ENCODE measurements at places on chromosomes 4 and X.

- no peak for DNase-seq
Measured at GRCh38 chrX:46620505-46620904, 46.9 kb downstream of the CHST7 start.

- DNase-seq: no peak
Measured at GRCh38 chr4:39062094-39062769, at the start of gene KLHL5. TSS of gene KLHL5 (plus strand) at chr4:39062232. CDS start at chr4:39062653, 421 bp downstream.

- DNase-seq: no peak
Measured at GRCh38 chr4:87916626-87917025, 58.9 kb upstream of the SPP1 start.

DNA sequence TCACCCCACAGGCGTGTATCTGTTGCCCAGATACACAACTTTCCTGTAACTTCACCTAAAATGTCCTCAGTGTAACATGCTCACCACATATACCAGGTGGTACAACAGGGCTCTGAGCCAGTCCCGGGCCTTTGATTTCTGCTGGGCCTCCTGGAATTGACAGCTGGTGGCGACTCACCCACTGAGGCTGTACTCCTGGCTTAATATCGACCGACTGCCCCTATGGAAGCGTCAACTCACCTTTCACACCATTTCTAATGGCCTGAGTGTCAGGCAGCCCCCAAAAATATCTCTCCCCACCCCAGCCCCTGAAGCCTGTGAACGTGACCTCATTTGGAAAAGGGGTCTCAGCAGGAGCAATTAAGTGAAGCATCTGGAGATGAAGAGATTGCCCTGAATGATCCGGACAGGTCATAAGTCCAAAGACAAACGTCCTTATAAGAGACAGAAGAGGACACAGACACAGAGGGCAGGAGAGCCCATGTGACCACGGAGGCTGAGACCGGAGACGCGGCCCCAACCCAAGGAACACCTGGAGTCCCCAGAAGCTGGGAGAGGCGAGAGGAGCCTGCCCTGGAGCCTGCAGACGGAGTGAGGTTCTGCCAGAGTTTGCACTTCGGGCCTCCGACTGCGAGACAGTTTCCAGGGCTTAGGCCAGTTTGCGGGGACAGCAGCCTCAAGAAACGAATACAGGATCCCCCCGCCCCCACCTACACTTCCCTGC is 12.6 kb upstream of the MXD4 start:
- no peak for DNase-seq

DNA sequence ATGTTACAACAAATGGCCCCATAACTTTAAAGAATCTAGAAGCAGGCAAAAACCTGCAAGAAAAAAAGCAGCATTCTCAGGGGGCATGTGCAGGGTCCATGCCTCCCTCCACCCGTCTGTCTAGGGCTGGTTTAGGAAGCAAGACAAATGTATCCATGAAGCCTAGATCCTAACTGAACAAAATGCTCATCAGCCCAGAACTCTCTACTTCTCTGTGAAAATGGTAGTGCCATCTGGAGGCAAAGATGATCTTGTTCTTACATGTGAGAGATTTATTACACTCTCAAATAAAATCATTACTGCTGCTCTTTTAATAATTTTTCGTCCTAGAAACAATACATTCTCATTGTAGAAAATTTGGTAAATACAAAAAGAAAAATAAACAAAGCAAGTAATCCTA is 26.7 kb downstream of the NR3C2 start:
- DNase-seq: no peak

GRCh38 chr4:115090483-115091075 is 22.8 kb downstream of the NDST4 start:
- DNase-seq: no peak

DNA sequence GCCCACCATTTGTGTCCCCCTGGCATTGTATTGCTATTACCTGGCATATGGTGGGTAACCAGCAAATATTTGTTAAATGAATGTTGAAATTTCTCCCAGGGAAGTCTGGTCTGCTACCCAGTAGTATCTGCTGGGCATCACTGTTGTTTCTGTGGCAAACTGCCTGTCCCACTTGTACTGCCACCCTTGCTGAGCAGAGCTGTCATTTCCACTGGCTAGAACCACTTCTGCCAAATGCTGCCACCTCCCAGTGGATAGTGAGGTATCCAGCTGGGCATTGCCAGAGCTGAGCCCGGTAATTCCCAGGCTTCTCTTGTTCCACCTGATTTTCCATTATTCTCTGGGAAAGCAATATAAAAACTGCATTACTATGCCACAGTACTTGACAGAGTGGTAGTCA is 186.7 kb upstream of the NOCT start:
- DNase-seq: no peak

GRCh38 chr4:152360045-152360410 is 175.9 kb downstream of the FBXW7 start:
- no peak for DNase-seq

DNA sequence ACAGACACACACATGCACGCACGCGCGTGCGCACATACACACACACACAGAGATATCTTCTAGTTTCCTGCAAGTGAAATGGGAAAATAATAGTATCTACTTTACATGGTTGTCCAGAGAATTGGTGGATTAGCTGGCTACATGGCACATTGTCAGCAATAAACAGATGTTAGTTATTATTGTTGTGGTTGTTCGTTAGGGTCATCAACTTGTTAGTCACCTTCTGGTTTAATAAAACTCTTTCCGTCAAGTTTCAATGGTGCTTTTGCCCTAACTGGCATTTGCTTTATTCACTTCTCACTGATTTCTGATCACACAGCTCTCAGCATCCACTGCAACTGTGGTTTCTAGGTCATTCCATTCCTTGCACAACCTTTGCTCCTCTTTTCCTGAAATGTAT is 25.4 kb upstream of the RASL11B start:
- no peak for DNase-seq

- DNase-seq: no peak
Measured at GRCh38 chr4:67152976-67153375, 392.3 kb downstream of the CENPC start.

GRCh38 chrX:96978906-96979305 is 95.2 kb downstream of the RPA4 start:
- DNase-seq: no peak

DNA sequence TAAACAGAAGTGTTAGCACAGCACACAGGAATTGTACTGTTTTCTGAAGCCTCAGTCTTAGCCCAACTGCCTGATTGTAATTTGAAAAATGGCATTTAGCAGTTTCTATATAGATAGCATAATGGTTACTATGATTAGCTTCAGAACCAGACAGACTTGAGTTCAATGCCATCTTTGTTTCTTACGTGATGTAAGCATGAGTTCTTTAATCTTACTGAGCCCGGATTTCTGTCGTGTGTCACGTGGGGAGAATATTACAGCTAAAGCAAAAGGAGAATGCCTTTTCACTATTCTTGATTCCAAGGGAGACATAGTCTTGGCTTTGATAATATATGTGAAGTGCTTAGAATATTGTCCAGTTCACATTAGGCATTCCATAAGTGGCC is 407.3 kb downstream of the STIM2 start:
- no peak for DNase-seq

- no peak for DNase-seq
Measured at GRCh38 chr4:110492522-110492921, 16.6 kb downstream of the ENPEP start.

GRCh38 chr4:52001616-52002015 is 18.5 kb downstream of the LRRC66 start:
- no peak for DNase-seq

DNA sequence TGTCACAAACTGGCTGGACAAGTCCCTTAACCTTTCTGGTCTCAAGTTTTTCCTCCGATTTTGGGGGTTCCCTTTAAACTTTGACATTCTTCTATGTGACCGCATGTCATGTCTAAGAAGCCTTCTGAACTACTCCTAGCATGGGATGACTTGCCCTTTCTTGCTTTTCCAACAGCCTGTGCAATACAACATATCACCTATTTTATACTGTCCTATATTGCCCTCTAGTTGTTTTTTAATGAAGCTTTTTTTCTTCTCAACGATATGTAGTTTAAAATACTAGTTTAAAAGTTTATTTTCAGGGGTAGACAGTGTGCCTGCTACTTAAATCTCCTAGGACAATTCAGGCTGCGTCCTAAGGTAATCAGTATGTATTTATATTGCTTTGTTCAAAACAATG is 1.0 kb upstream of the IGBP1 start:
- no peak for DNase-seq

DNA sequence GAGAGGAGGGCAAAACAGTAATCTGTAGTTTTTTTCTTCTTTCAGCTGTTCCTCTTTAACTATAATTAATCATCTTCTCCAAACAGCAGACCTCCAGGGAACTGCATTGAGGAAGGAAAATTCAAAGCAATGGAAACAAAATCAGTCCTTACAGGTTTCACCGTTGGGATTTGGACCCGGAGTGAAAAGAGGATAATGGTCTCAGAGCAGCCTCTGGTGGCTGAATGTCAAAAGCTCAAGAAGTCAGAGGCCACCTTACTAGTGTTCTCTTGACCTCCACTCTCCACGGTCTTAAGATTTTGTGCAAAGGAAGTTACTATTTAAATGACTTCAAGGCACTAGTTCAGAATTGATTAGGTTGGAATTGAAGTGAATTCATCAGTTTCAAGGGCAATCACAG is 16.0 kb upstream of the MID1 start:
- DNase-seq: no peak

DNA sequence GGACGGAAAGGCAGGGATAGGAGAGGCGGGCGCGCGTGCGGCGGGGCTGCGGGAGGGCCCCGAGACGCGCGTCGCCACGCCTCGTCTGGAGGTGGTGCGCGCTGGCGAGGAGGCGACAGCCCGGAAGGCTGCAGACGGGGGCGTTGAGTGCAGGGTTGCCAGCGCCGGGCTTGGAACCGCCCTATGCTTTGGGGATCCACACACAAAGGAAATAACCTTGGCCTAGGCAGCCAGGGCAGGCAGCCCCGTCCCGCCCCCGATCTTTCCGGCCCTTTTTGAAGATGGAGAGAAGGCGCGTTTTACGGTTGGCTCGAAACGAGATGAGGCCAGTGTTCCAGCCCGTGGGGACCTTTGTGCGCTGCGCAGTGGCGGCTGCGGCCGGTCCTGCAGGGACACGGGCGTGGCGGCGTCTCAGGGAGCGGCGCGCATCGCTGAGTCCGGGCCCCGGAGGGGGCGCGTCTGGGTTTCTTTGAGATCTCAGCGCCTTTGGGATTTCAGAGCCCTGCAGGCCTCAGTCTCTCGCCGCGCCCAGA is 50.8 kb upstream of the TRIM2 start:
- no peak for DNase-seq

DNA sequence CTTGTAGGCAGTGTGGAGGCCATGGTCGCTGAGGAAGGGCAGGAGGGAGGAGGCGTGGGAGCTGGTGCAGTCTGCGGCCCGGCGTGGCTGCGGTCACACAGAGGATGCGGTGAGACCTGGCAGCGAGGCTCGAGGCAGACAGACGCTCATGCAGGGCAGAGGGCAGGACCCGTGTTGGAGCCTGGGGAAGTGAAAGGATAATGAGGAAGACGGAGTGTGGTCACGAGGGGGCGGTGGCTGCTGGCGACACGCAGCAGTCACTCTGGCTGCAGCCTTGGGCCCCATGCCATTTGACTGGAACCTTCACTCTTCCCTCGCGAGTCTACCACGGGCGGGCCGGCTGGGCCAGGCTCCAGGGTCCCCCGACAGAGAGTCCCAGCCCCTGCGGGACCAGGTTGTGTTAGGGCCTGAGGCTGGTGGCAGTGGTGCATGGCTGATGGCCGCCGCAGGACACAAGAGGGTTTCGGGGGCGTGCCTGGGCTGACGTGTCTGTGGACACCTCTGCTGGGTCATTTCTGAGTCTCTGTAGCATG is 68.8 kb upstream of the HGFAC start:
- no peak for DNase-seq

DNA sequence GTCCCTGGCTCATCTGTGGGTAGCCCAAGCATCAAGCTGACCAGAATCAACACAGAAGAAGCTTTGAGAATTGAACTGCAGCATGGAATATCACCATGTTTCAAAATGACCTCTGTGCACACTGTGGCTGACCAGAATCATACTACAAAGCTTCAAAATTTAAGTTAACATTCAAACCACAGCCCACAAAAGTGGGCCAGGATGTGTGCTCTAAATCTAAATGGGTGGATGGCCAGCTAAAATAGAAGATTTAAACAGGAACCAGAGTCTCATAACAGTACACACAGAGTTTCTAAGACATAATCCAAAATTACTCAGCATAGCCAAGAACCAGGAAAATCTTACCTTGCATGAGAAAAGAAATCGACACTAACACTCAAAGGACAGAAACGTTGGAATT is 46.1 kb downstream of the KLF3 start:
- no peak for DNase-seq

DNA sequence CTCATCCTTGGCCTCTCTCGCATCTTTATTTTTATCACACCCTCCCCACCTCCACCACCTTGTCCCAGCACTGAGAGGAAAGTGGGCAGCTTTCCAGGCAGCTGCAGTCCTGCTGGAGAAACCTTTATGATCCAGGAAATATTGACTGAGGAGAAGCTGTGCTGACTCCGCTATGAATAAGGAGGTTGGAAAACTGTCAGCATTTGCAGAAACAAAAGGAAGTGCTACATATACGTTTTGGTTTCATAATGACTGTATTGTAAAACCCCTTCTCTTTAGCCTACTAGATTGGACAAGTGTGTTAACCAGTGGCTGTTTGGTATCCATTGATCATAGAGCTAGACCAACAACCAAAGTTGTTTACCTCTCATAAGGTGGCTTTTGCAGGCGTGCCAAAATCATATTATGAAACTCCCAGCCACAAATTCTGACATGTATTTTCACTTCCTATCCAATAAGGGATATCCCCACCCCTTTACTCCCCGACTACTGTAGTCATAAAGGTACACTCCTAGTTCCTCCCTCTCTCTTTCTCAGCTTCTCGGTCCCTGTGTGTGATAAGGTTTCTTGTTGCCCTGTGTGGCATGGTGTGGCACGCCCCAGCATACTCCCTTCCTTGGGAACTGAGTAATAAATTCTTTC is 88.4 kb downstream of the GPR143 start:
- DNase-seq: no peak

- DNase-seq: no peak
Measured at GRCh38 chr4:108916638-108917037, 153.8 kb upstream of the ETNPPL start.

DNA sequence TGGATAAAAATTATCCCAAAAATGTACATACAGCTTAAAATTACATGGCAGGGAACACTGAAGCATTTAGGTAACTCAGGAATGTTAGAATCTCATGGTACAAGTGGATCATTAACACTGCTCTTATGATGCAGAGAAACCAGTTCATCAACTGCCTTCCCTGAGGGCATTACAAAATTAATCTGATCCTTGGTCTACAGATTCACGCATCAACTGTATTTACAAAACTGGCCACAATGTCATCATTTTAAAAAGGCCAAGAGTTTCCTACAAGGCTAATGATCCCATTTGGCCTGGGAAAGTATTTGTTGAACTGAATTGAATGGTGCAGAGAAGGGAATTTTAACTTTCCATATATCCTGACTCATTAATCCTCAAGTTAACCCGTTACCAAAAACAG is 84.6 kb downstream of the TSPAN5 start:
- no peak for DNase-seq

Measured in BJ (cell line).